ENCODE measurements at places on chromosomes 7 and 10. TPM values are rescaled to one million over a fixed set of nuclear protein-coding genes. Genes with fewer than 3 reads are reported as not detected.

The EMX2 gene
- total RNA-seq, result not detected

The ALOX5 gene
- 0.38 TPM for total RNA-seq

The P4HA1 gene
- 22.9 TPM for total RNA-seq

The SND1 gene
- total RNA-seq, result 107 TPM

The GRID2IP gene
- not detected for total RNA-seq

The DENND2A gene
- total RNA-seq, result 0.78 TPM

The RAMP3 gene
- total RNA-seq, result not detected

The ZMIZ2 gene
- total RNA-seq, result 32.9 TPM

The EVX1 gene
- 0.10 TPM for total RNA-seq

The DPP6 gene
- not detected for total RNA-seq

The CFAP46 gene
- 1.5 TPM for total RNA-seq

The CDHR1 gene
- 0.07 TPM for total RNA-seq

The PRSS58 gene
- total RNA-seq, result not detected

The CPA1 gene
- total RNA-seq, result not detected

The MALRD1 gene
- not detected for total RNA-seq

The ORC5 gene
- total RNA-seq, result 21.4 TPM

Measured in A549 treated with GW870086 at 1 μM for 4 hours (cell line).